Gastrocnemius medialis (tissue), 4 donors: ENCODE measurements at places on chromosomes 6 and 20. TPM values are rescaled to one million over a fixed set of nuclear protein-coding genes. Genes with fewer than 3 reads are reported as not detected.

Gene SLC22A2
- total RNA-seq, result not detected

GRCh38 chr6:107308677-107309076 lies 150.7 kb downstream of the PDSS2 start:
- no peak for DNase-seq

DNA sequence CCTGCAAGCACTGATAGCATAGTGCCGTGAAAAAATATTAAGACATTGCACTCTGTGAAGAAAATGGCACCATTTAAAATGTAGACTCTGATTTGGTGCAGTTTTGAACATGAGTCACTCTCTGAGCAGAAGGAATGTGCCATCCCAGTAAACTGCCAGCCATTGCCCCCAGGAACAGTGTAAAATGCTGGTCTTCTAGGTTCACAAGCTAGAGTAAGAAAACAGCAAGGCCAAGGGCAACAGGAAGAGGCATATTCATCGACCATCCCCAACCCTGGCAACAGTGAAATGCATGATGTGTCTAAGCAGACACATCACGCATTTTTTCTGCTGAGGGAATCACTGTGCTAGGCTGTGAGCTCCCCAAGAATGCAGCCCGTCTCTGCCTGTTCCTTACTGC lies 163.2 kb upstream of the RIN2 start:
- no peak for DNase-seq

GRCh38 chr6:5132731-5133130 lies 47.6 kb downstream of the PPP1R3G start:
- peak; percentile 35 for DNase-seq

- no peak for DNase-seq
Observed at GRCh38 chr6:45026003-45026516, 302.1 kb upstream of the RUNX2 start.

Gene IRF4
- not detected for total RNA-seq

Gene NOX3
- total RNA-seq, result not detected

Gene CLIC5
- 87.8 TPM for total RNA-seq

Gene KIF25
- not detected for total RNA-seq

- DNase-seq, result no peak
Observed at GRCh38 chr6:122831511-122831910, 42.5 kb downstream of the SMPDL3A start.

DNA sequence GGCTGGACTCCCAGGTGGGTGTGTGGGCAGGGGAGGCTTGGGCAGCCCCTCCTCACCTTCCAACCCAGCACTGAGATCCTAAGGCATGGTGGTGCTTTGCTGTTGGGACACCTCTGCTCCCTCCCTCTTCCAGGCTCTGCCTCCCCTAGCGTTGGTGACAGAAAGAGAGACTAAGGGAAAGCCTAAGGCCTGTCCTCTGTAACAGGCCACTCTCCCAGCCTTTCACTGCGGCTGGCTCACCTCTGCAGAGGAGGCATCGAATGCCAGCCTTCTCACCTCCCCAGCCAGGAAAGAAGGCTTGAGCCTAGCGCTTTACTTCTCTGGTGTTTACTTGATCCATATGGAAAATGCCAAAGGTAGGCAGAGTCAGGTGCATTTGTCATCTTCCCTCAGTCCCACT lies 3.5 kb upstream of the CDH26 start:
- DNase-seq, result peak; percentile 34
